ENCODE measurements at places on chromosomes 7 and 10.

- no peak for DNase-seq
Measured at GRCh38 chr10:100448951-100449350, 13.9 kb upstream of the WNT8B start.

DNA sequence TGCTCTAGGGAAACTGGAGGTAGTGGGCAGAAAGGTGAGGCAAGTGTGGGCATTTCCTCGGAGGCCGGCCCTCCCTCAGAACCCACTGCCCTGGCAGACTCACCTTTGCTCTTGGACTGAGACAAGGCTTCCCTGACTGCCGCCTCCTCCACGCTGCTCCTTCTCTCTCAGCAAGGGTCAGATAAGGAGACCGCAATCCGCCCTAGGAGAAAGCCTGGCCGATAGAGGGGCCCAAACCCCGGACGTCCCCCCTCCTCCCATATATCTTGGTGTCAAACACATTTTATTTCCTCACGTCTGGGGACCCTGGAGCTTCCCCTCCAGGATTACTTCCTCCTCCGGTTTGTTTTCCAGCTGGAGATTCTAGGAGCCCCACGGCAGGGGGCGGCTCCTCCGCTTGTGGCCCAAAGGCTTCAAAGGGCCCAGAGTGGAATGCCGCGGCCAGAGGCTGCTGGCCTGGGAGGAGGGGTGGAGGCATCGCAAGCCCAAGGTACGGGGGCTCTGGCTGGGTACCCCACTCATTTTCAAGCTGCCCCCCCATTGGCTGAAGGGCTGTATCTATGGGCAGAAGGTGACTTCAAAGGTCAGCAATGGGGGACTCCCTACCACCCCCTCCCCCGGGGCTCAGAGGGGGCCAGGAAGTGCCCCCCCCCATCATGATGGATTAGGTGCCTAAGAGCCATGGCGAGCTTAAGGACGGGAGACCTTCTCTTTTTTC is 31.7 kb upstream of the LBX1 start:
- no peak for DNase-seq

GRCh38 chr10:71232089-71232998 is 20.0 kb downstream of the UNC5B start:
- DNase-seq = no peak

DNA sequence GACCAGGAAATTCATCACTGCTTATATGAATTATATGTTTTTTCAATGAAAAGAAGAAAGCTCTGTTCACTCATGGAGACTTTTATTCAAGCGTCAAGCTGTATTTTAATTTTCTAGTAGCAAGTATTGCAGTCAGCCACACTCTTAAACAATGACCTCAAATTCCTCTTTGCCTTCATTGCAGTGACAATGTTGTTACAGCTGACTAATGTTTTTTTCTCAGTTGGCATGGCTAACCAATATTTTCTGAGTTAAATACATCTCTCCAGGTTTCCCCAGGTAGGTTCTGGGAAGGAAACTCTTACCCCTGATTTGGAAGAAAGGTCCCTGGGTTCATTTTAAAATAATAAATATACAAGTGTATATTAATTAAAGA is 241.5 kb downstream of the WDR11 start:
- no peak for DNase-seq

DNA sequence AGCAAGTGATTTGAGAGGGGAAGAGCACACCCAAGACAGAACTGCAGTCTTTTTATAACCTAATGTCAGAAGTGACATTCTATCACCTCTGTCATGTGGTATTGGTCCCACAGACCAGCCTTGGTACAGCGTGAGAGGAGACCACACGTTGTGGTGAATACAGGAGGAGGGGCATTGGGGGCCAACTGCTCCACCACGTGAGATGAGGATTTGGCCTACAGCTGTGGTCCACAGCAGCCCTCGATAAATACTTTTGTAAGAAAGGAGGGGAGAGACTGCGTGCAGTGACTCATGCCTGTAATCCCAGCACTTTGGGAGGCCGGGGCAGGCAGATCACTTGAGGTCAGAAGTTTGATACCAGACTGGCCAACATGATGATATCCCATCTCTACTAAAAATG is 243.1 kb downstream of the FGFR2 start:
- DNase-seq = no peak

GRCh38 chr7:141220263-141220880 is 146.5 kb downstream of the TMEM178B start:
- DNase-seq = peak; percentile 25

DNA sequence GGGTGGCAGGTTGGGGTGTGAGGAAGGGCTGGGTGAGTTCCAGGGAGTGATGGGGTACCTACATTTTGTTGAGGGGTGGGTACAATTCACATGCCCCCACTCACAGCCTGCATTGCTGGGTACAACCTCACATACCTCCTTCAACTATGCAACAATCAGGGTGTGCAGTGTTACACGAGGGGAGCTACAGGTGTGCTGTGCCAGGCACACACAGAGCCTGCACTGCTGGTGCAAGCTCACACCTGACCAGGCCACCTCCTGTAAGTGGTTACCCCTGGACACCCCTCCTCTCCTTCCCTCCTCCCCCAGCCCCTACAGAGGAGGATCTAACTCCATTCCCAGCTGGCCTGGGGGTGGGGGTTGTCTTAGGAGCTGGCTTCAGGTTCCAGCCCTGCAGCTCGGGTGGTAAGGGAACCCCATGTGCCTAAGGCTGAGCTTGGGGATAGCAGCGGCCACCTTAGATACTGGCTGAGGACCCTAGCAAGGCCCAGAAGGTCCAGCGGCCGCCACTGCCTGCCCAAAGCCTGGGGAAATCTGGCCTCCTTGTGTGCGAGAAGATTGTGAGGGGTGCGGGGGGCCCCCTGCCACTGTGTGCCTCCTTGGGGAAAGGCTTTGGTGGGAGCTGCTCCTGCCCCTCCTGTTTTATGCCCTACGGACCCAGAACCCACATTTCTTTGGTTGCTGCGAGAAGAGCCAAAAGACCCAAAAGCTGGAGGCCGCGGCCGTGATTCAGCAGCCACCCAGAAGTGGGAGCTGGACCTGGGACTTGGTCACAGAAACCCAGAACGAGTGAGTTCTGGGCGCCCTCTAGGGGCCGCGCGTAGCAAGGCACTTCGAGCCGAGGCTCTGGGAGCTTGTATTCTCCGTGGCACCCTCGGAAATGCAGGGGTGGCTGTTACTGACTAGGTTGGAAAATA is 10.8 kb downstream of the TLX1 start:
- DNase-seq = peak; percentile 87

GRCh38 chr10:74738985-74739567 is 87.3 kb upstream of the KAT6B start:
- peak; percentile 85 for DNase-seq

DNA sequence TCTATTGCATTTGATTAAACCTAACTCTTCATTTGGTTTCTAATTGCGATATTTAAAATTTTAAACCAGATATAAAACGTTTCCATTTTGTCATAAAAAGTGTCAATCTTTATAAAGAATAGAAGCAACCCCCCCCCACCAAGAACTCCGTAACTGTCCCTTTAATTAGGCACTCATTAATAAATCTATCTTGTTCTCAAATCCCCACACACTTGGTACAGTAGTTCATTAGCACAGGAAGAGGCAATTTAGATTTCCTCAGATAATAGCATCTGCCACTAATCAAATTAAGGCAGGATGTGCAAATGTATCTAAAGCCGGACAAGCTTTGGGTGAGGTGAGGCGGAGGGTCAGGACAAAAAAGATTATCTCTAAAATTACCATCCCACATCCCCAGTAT is 1143.3 kb upstream of the AUTS2 start:
- no peak for DNase-seq

DNA sequence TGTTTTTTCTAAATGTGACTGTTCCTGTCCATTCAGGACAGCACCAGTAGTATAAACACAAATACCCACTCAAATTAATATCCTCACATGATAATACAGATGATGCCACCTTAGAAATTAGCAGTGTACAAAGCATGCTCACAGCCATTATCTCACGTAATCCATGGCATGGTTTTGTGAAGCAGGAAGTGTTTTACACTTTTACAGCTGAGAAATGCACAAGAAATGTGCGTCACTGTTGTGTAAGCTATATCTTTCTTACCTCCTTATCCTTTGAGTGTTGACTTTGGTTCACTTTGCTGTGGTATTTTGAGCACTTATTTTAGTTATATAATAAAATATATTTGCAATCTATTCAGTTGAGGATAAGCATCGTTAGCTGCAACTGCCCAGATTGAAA is 31.6 kb downstream of the NKX2-3 start:
- no peak for DNase-seq

- DNase-seq = peak; percentile 88
Measured at GRCh38 chr7:17769918-17770317, 170.4 kb downstream of the SNX13 start.

DNA sequence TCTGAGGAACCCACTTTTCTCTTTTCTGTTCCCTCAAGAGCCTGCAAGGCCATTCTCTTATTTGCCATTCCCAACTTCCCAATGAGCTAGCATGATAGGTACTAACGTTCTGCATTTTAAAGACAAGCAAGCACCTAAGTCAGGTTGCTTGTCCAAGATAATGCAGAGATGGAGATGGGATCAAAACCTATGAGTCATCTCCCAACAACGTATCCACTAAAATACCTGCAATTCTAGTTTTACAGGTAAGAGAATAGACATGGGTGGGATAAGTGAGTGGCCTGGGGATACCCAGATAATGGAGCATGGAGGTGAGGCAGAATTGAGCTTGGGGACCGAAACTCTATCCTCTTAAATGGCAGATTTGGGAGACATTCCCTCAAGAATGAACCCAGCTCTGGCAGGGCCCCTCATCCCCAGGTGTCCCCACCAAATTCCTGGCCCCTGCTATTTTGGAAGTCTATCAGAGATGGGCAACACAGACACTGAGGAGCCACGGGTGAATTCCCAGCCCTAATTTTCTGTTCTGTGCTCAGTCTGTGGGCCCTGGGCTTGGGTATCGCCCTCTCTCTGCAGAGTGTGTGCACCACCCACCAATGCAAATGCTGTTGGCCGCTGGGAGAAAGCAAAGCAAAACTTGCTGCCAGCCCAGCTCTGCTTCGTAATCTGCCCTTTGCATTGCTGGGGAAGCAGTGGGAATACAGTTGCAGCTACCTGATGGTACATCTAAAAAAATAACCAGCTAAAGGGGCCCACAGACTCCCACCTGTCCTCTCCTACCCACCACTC is 98.3 kb downstream of the KCNMA1 start:
- no peak for DNase-seq

GRCh38 chr10:69303632-69304051 is 25.3 kb downstream of the HK1 start:
- peak; percentile 36 for DNase-seq

DNA sequence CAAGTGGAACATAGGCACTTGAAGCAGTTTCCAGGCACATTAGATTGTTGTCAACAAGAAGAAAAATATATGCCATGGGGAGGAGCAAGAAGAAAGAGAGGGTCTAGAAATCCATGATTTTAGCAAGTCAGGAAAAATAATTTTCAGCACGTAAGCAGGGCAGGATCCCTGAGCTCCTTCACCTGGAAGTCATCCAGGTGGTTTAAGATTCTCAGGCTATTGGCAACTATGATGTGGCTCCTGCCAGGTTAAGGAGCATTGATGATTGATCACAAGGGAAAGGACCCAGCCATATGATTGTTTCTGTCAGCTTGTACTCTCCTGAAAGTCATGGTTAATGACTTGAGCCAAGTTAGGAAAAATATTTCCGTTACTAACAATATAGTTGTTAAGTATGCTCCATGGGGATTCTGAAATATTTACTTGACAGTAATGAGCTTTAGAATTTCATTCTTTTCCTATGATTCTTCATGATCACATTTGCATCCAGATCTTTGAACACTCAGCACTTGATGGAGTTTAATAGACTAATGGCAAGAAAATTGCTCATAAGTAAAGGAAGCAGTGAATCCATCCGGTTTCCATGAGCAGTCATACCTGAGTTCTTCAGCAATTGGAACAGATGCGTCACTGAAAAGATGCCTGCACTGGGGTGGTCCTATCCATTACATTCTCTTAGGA is 209.1 kb downstream of the BICC1 start:
- no peak for DNase-seq

GRCh38 chr10:12796401-12797160 is 204.9 kb downstream of the CCDC3 start:
- no peak for DNase-seq

DNA sequence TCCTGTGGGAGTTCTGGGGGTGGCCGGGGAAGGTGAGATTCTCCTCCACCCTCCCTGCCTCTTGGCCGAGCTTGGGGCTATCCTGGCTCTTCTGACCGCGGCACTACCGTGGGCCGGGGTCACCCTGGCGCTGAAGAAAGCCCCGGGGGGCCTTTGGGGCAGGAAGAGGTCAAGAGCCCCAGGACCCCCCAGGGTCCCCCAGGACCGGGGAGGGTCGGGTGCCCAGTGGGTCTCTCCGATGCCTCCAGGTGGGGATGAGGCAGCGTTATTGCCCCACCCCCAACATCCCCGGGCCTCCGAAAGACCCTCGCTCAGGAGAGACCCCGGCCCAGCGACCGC is 439 bp upstream of the KNDC1 start:
- DNase-seq = no peak

GRCh38 chr7:49333180-49333881 is 409.0 kb downstream of the CDC14C start:
- no peak for DNase-seq

DNA sequence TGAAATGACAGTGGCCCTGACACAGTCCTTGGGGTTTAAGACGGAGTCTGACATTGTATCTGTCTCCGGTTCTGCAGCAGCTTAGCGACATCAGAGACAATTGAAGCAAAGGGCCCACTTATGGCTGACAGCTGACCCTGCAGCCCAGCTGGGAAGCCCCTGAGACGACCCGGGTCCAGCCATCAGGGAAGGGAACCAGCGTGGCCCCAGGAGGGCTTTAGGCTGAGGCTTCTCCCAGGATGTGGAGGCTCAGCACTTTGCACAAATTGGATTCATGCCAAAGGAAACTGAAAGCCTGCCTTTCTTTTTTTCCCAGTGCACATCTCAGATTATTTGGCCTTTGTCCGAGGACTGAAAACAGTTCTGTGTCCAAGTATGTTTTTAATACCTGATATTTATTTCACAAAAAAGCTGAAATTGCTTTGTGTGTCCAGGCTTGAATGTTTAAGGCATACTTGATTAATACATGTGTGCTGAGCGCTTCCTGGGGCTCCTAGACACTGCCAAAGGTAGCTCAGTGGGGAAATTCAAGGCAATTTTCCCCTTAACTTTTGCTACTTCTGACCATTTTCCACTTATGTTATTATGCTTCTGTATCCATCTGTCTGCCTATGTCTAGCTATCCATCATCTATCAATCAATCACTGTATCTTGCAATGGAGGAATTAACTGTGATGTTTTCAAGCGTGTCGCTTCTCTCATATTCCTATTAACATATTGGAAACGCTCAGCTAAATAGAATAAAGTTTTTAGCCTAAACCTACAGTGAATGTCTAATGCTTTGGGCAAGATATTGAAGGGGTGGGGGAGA is 34.8 kb downstream of the KLF6 start:
- no peak for DNase-seq

DNA sequence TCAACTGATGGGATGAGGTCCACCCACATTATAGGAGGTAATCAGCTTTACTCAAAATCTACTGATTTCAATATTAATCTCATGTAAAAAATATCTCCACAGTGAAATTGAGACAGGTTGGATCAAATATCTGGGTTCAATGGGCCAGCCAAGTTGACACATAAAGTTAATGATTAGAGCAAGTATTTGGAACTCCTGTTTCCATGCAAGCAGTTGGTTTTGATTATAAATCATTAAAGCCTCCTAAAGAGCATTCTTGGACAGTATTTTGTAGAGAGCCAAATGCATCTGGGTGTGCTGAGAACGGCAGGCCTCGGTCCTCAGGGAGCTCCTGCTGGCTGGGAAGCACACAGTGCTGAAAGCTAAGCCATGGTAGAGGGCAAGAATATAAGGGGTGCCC is 126.9 kb upstream of the BTBD16 start:
- DNase-seq = no peak

GRCh38 chr7:114508086-114508485 is 93.5 kb downstream of the FOXP2 start:
- no peak for DNase-seq

Data from hematopoietic multipotent progenitor cell treated with erythropoietin and hydrocortisone succinate and interleukin-3 and kit ligand, for 6 days (in vitro differentiated cells).